MM.1S (cell line): ENCODE measurements at places on chromosomes 16 and 17.

- no peak for DNase-seq
These were observed 132.6 kb downstream of the ZNF778 start for GRCh38 chr16:89349947-89350633.

- DNase-seq = no peak
These were observed 226.5 kb upstream of the GSE1 start for GRCh38 chr16:85386467-85387170.

DNA sequence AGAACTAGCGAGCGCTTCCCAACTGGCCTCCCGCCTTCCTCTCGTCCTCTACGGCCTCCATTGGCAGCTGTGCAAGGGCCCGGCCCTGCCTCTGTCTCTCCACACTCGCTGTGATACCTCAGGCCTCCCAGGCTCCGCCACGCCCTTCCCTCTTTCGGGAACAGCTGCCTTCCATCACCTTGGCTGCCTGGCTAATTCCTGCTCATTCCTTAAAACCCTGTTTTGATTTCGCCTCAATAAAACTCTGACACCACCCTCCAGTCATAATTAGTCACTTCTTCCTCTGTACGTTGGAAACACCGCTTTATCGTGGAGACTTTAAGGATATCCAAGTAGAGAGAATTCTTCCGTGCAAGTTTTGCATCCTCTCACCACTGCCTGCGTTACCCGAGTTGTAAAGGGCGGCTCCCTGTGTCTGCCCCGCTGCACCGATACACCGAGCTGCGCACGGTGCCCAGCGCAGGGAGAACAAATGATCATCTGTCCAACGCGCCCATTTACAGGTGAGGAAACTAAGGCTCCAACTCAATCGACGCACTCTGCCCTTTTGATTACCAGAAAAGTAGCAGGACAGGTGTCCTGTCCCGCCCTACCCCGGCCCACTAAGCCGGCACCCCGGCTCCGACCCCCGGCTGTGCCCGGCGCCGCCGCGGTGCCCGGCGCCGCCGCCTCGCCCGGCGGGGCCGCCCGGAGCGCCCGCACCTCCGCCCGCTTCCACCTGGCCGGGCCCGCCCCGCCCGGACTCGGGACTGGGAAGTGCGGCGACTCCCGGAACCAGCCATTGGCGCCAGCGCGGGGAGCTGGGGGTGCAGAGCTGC is 139.7 kb downstream of the SEC14L1 start:
- DNase-seq = peak; percentile 29

DNA sequence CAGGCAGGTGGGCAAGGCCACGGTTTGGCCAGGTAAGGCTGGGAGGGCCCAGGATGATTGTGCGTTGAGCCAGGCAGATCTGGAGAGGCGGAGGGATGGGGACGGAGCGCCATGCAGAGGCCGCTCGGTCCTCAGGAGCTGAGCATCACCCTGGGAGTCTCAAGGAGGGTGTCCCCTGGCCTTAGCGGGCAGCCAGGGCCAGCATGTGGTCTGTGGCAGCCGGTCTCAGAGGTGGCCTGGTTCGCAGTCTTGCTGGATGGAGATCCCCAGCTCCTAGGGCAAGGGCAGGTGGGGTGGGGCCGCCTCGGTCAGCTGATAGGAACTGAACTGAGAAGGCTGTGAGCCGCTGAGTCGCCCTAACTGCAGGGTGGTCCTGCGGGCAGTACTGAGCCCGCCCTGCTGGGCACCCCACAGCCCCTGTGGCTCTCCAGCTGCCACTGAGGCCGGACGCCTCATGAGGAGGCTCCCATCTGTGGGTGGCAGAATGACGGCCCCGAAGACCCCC is 11.6 kb upstream of the CDH15 start:
- no peak for DNase-seq

DNA sequence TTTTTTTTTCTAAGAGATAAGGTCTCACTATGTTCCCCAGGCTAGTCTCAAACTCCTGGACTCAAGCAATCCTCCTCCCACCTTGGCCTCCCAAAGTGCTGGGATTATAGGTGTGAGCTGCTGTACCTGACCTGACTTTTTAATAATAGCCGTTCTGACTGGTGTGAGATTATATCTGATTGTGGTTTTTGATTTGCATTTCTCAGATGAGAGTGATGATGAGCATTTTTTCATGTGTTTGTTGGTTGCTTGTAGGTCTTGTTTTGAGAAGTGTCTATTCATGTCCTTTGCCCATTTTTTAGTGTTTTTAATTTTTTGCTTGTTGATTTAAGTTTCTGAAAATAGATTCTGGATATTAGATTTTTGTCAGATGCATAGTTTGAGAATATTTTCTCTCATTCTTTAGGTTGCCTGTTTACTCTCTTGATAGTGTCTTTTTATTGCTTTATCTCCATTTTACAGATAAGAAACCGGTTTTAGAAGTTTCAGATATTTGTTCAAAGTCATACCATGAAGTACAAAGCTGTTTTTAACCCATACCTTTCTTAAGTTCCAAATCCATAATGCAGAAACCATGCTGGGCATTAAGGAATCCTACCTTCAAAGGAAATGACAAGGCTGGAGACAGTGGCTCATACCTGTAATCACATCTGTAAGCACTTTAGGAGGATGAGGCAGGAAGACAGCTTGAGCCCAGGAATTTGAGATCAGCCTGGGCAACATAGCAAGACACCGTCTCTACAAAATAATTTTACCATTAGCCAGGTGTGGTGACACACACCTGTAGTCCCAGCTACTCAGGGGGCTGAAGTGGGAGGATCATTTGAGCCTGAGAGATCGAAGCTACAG is 168.4 kb upstream of the TBX2 start:
- peak; percentile 68 for DNase-seq

DNA sequence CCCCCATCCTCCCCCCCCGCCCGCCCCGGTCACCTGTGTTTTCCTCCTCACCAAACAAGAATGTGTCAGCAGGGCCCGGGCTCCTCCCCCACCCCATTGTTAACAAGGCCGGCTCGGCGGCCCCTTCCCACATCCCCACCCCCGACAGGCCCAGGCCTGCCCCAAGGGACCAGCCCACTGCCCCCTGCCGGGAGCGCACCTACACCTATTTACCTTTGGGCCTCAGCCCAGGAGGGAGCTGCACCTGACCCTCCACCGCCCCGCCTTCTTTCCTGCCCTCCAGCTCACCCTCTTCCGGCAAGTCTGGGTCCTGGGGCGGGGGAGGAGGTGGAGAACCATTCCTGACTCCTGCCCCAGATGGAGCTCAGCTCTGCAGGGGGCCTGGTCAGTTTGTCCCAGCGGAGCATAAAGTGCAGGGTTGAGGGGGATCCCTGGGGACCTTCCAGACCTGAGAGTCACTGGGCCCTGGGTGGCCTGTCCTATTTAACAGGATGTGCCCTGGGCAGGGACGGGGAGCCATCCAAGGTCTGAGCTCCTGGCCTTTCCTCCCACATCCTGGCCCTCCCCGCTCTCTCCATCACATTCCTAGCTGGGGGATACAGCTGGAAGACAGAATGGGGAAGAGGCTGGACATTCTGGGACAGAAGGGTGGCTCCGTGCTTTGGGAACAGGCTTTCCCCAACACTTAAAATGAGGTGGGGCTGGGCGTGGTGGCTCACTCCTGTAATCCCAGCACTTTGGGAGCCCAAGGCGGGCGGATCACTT is 8.3 kb downstream of the FOXJ1 start:
- no peak for DNase-seq

- no peak for DNase-seq
These were observed 100.1 kb upstream of the TOB1 start for GRCh38 chr17:50966163-50966666.

DNA sequence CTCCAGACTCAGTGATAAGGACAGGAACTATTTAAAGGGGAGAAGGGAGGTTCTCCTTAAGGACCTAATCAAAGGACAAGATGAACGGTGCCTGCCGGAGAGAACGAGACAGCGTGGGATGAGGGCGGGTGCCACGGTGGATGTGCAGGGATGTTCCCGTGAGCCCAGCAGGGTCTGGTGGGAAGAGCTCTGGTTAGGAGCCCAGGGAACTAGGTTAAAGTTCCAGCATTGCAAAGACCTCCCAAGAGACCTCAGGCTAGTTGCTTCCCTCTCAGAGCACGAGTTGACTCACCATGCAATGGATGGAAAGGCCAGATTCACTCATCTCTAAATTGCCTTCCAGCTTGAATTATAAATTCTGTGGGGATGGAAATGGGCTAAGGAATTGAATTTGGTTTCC is 14.7 kb downstream of the CCR7 start:
- no peak for DNase-seq

GRCh38 chr16:29306943-29307597 is 99.4 kb downstream of the NPIPB11 start:
- no peak for DNase-seq

DNA sequence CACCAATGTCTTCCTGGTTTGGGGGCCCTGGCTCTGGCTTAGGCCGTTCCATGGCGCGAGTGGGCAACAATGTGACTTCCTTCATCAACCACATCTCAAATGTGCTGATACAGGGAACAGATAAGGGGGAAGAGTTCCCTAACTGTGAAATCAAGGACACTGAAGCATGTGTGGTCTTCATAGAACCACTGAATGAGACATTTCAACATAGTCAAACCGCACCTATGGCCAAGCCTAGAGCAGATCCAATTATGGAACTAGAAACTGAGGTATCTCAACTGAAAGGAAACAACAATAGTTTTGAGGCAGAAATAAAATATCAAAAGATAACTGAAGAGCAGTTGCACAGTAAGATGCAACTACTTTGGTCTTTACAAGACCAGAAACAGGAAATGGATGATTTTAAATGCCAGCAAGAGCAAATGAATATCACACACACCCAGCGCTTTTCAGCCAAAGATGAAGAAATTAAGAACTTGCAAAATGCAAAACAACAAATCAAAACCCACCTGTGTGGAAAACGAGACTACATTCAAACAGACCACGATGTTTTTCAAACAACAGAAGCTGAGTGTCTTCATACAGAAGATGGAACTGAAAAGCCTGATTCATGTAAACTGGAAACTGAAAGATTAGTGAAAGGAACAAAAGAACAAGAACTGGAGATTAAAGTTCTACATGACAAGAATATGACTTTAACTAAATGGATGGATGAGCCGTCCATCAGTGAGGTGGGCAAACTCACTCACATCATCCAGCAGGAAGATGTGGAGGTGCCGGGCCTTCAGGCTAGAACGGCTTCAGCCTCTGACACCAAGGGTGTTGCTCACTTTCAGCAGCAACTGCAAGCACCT is 18.1 kb upstream of the LCMT1 start:
- peak; percentile 23 for DNase-seq

- DNase-seq = no peak
These were observed 8.2 kb downstream of the UBE2I start for GRCh38 chr16:1317479-1318267.
